ENCODE measurements at places on chromosomes 4 and X. TPM values are rescaled to one million over a fixed set of nuclear protein-coding genes. Genes with fewer than 3 reads are reported as not detected.
A peak's percentile ranks its signal among the peaks of the same experiment; 100 is the strongest.

- DNase-seq: no peak
- peaks cover 24% of the 10 kb centered on the region for H3K36me3 ChIP-seq
Observed at GRCh38 chr4:103076747-103077347, at the start of gene SLC9B2. TSS of gene SLC9B2 (minus strand) at chr4:103076761. CDS start at chr4:103067550, 9,211 bp downstream.

HPSE gene
- total RNA-seq: 19.0 TPM

SULT1E1 gene
- not detected for total RNA-seq

GRCh38 chr4:116005806-116006088, 892.3 kb upstream of the NDST4 start:
- no peaks in the 10 kb centered on the region for H3K27me3 ChIP-seq
- H3K4me1 ChIP-seq: no peaks in the 10 kb centered on the region
- no peak overlapping the region for H3K4me3 ChIP-seq
- H3K27ac ChIP-seq: no peak overlapping the region
- H3K36me3 ChIP-seq: no peaks in the 10 kb centered on the region
- no peak for DNase-seq

ASB12 gene
- not detected for total RNA-seq

DNA sequence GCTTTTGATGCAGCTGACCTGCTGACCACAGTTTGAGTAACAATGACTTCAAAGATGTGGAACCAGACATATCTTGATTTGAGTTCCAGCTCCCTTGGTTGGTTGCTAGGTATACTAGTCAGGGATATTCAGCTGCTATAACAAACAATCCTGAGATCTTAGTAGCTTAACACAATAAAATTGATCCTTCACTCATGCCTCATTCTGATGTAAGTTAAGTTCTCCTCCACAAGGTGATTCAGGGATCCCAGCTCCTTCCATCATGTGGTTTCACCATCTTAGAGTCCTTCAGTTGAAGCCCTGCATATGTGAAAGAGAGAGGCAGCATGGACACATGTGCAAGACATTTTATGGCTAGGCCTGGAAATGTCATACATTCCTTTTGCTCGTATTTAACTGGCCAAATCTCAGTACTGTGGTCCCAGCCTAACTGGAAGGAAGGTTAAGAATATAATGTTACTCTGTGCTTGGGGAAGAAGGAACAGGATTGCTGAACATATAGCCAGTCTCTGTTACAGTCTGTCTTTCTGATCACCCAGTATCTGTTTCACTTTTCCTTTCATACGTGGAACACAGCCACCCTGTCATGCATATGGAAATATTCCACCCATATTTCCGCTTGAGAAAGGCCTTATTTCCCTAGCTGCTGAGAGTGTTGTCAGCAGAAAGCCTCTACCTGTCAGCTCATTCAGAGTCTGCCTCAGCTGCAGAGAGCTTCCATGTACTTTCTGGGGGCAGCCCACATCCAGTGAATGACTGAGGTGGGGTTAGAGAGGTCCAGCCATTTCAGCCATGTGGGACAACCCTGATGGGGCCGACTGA, 7.1 kb downstream of the SMIM9 start:
- no peaks in the 10 kb centered on the region for H3K36me3 ChIP-seq
- peaks cover 31% of the 10 kb centered on the region for H3K4me1 ChIP-seq
- peak overlapping the region; percentile 72 for H3K27ac ChIP-seq
- no peak overlapping the region for H3K4me3 ChIP-seq
- no peak for DNase-seq

DNA sequence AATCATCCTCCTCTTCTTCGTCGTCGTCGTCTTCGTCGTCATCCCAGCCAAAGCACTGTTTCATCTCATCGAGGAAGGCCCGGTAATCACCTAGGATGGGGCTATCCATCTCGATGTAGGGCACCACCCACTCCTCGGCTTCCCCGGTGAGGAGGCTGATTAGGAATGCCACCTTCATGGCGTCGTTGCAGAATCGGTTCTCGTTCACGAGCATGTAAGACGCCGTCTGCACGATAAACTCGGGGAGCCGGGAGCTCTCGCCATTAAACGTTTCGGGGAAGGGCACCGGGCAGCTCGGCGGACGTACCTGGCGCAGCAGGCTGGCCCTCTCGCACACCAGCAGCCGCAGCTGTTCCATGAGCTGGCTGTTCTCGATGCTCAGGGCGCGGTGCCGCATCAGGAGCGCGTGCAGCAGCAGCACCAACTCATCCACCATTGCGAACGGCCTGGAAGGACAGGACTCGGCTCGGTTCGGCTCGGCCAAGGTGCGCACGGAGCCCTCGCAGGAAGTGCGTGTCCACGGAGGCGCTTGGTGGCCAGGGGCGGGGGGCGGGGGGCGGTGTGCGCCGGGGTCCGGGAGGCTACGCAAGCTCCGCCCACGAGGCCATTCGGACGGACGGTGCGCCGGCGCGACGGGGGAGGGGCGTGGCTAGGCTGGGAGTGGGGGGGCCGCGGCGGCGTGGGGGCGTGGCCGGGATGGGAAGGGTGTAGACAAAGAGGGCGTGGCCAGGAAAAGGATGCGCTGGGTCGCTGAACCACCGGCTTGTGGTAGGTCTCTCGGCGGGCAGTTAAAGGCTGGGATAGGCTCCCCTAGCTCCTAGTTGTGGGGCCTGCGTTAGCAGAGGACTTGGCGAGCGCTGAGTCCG, at the start of gene LDOC1:
Gene LDOC1, minus strand, starts transcription at position 544 of the 866 bp plus-strand sequence. Its CDS starts 108 bp downstream, at position 436.
- H3K27ac ChIP-seq: no peak within 1 kb of the TSS
- no peaks in the 10 kb centered on the region for H3K36me3 ChIP-seq
- peak; percentile 68 for DNase-seq
- H3K4me3 ChIP-seq: peak within 1 kb of the TSS; percentile 65
- no peaks in the 10 kb centered on the region for H3K4me1 ChIP-seq

TRMT10A gene
- 7.4 TPM for total RNA-seq

MAD2L1 gene
- 68.5 TPM for total RNA-seq

DUSP21 gene
- total RNA-seq: not detected

NOX1 gene
- not detected for total RNA-seq

HMGN5 gene
- 1.9 TPM for total RNA-seq

GRCh38 chrX:46366381-46367207, 178.6 kb downstream of the ZNF674 start:
- H3K27me3 ChIP-seq: no peaks in the 10 kb centered on the region
- no peaks in the 10 kb centered on the region for H3K4me1 ChIP-seq
- no peaks in the 10 kb centered on the region for H3K36me3 ChIP-seq

- H3K36me3 ChIP-seq: no peaks in the 10 kb centered on the region
- H3K4me1 ChIP-seq: no peaks in the 10 kb centered on the region
- no peak for DNase-seq
- H3K27me3 ChIP-seq: no peaks in the 10 kb centered on the region
- no peak overlapping the region for H3K27ac ChIP-seq
Observed at GRCh38 chrX:3445806-3446490, 99.5 kb upstream of the MXRA5 start.

DNA sequence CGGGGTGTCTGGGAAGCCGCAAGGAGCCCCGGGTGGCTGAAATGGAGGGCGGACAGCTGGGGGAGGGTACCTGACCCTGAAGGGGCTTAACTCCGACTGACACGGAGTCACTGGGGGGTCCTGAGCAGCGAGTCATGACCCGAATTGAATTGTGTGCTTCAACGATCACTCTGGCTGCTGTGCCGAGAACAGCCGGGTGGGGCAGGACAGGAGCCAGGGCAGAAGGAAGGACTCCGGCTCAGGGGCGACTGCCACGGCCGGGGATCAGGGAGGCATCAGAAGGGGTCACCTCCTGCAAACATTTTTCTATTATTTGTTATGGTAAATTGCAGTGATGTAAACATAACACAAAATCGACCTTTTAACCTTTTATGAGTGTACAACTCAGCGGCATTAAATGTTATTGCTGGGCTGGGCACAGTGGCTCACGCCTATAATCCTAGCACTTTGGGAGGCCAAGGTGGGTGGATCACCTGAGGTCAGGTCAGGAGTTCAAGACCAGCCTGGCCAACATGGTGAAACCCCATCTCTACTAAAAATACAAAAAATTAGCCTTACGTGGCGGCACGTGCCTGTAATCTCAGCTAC, 21.6 kb downstream of the ZFYVE28 start:
- no peaks in the 10 kb centered on the region for H3K36me3 ChIP-seq
- H3K4me3 ChIP-seq: no peak overlapping the region
- no peak for DNase-seq
- peaks cover 22% of the 10 kb centered on the region for H3K4me1 ChIP-seq

DNA sequence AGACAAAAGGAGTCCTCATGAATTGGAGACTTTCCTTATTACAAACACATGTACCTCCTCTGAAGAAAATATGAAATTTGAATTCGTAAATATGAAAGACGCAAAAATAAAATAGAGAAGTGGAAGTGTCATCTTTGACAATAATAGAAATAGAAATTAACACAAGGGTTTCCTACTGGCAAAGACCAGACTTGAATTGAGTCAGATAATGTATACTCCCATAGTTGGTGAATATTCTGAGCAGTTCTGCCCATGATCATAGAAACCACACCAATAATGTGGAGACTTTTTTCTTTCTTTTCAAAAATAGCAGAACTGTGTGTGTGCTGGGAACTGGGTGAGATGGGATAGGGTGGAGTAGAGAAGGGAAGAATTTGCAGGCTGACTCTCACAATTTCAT, 277.7 kb upstream of the TET2 start:
- H3K27ac ChIP-seq: no peak overlapping the region
- no peak overlapping the region for H3K4me3 ChIP-seq
- no peaks in the 10 kb centered on the region for H3K36me3 ChIP-seq
- no peaks in the 10 kb centered on the region for H3K4me1 ChIP-seq
- H3K27me3 ChIP-seq: peaks cover 6% of the 10 kb centered on the region

GRCh38 chr4:168822481-168822880, 187.6 kb downstream of the CBR4 start:
- H3K27ac ChIP-seq: no peak overlapping the region
- no peak overlapping the region for H3K4me3 ChIP-seq
- H3K36me3 ChIP-seq: no peaks in the 10 kb centered on the region
- H3K27me3 ChIP-seq: peaks cover 13% of the 10 kb centered on the region
- no peak for DNase-seq

- H3K27ac ChIP-seq: peak overlapping the region; percentile 58
- H3K27me3 ChIP-seq: no peaks in the 10 kb centered on the region
Observed at GRCh38 chr4:1615786-1616556, 68.1 kb downstream of the FAM53A start.

DNA sequence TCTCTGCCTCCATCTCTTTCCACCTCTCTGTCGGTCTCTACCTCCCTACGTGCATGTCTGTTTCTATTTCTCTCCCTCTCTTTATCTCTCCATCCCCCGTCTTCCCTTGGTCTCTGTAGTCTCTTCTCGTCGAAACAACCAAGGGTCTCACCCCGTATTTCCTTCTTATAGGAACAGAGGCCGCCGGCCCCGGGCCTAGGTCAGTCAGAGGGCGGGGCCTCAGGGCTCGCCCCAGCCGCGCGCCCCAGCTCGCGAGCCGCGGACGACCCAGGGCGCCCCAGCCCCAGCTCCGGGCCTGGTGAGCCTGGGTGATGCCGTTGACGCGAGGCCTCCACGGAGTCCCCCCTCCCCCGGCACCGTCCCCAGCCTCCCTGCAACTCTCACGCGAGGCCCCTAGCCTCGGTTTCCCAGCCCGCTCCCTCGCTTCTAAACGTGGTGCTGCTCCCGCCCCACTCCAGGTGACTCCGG, 6.6 kb downstream of the TIMM17B start:
- H3K27me3 ChIP-seq: peaks cover 2% of the 10 kb centered on the region
- H3K27ac ChIP-seq: peak overlapping the region; percentile 61
- H3K4me3 ChIP-seq: peak overlapping the region; percentile 78
- DNase-seq: no peak

GRCh38 chr4:112516471-112517066, 589 bp upstream of the NEUROG2 start:
- peaks cover 90% of the 10 kb centered on the region for H3K27me3 ChIP-seq
- peaks cover 3% of the 10 kb centered on the region for H3K36me3 ChIP-seq
- no peak overlapping the region for H3K27ac ChIP-seq
- DNase-seq: no peak
- H3K4me1 ChIP-seq: peaks cover 70% of the 10 kb centered on the region

DNA sequence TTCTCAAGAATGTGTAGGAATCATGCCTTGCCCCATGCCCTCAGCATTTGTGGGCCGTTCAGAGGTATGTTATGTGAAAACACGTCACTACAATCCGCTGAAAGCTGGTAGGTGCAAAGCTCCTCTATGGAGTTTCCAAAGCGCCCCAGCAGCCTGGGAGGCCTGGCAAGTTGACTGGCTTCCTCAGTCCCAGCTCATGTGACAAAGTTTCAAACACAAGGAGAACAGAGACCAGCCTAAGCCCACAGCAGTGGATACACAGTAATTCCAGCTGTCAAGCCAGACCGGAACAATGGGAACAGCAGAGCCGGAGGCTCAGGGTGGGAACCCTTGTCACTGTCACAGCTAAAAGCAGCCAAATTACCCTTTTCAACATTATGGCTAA, 33.5 kb downstream of the NAT8L start:
- H3K27ac ChIP-seq: no peak overlapping the region
- H3K36me3 ChIP-seq: no peaks in the 10 kb centered on the region
- no peaks in the 10 kb centered on the region for H3K4me1 ChIP-seq
- H3K4me3 ChIP-seq: no peak overlapping the region
- no peak for DNase-seq
- peaks cover 8% of the 10 kb centered on the region for H3K27me3 ChIP-seq

- H3K27ac ChIP-seq: no peak overlapping the region
- peaks cover 27% of the 10 kb centered on the region for H3K27me3 ChIP-seq
- H3K4me1 ChIP-seq: peaks cover 8% of the 10 kb centered on the region
- DNase-seq: no peak
- no peak overlapping the region for H3K4me3 ChIP-seq
Observed at GRCh38 chr4:72564184-72564583, 4.8 kb downstream of the ADAMTS3 start.

GRCh38 chr4:21948347-21949072, at the start of gene KCNIP4:
TSS of gene KCNIP4 (minus strand) at chr4:21948772.
- peaks cover 24% of the 10 kb centered on the region for H3K27me3 ChIP-seq
- H3K4me3 ChIP-seq: peak within 1 kb of the TSS; percentile 37
- DNase-seq: no peak
- H3K27ac ChIP-seq: no peak within 1 kb of the TSS
- no peaks in the 10 kb centered on the region for H3K36me3 ChIP-seq
- H3K4me1 ChIP-seq: no peaks in the 10 kb centered on the region

DNA sequence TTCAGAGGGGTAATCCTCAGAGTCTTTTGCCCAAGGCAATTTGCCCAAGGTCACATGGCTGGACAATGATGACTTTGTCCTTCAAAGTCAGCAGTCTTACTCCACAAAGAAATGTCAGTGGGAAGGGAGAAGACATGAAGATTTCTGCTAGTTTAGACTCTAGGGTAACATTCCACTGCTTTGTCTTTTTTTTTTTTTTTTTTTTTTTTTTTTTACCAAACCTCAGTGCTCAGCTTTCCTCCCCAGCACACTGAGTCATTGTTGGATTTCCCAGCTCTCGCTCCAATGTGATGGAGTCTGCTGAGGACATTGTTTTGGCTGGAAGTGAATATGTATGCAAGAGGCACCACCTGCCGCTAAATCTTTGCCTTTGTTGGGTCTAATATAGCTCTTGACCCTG, 7.2 kb upstream of the C1QTNF7 start:
- peaks cover 2% of the 10 kb centered on the region for H3K27me3 ChIP-seq
- H3K4me3 ChIP-seq: no peak overlapping the region
- no peak overlapping the region for H3K27ac ChIP-seq
- H3K36me3 ChIP-seq: no peaks in the 10 kb centered on the region
- H3K4me1 ChIP-seq: peaks cover 5% of the 10 kb centered on the region
